Stimulated activated naive CD8-positive, alpha-beta T cell treated with anti-CD3 and anti-CD28 coated beads, Interleukin-15, amount 100 ng/mL, for 72 hours (primary cell): ENCODE measurements at places on chromosomes 16 and 17.

GRCh38 chr16:70646260-70647241, at the start of gene IL34:
Gene IL34, plus strand, starts transcription at chr16:70646559. Its CDS starts 389 bp downstream, at chr16:70646948.
- DNase-seq, result no peak

DNA sequence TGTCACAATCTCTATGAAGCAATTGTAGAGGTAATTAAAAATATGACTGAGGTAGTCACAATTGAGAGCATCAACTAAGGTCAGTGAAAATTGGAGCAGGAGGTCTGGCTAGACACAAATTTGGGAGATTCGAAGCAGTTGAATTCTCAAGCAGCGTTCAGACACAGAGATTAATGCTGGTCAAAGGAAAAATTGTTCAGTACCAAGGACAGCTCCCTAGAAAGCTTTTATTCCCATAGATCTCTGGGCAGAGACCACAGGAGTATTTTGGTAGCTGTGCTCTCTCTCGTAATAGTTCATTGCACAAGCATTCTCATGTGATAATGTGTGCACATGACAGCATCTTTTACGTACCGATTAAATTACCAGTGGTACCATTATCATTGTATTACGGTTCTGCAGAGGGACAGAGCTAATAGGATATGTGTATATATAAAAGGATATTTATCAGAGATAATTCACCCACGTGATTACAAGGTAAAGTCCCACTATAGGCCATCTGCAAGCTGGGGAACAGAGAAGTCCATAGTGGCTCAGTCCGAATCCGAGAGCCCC, 387.5 kb upstream of the HSBP1 start:
- DNase-seq, result no peak

DNA sequence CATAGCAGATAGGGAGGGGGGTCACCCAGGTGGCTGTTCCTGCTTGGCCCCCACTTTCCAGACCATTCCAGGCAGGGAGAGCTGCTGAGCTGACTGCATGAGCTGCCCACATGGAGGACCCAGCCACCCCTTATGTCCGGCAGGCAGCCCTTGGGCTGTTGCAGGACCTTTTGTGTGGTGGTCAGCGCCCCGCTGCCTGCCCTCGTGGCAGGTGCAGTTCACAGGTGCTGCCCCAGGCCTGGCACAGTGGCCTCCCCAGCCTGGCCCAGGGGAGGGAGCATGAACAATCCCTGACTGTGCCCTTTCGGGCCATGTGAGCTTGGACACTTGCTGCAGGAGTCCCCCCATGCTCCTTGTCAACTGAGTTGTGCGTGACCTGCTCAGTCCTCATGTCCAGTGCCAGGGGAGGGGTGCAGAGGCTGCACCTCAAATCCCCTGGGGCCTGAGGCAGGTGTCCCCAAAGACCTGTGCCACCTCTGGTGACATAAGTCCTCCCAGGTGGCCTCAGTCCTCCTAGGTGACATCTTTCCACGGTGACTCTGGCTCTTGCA, 8.6 kb downstream of the TBC1D26 start:
- no peak for DNase-seq

DNA sequence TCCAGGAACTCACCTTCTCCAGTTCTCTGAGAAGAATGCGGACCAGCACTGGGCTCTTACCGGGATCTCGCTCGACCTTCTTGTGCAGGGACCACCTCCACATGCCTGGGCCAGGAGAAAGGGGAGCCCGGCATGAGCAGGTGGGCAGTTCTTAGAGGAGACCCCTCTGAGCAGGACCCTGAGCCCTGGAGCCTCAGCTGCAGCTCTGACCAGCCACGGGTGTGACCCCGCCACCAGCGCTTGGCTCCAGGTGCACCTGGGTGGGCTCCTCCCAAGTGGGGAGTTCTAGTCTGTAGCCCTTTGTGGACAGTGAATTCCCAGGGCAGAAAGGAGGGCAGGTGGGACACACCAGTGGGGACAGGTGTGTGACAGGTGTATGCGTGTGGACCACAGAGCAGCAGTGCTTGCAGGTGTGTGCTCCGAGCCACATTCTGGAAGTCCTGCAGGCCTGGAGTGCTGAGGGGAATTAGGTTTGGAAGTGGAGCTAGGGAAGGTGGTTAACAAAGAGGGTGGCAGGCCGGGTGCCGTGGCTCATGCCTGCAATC, 28.9 kb downstream of the PIK3R6 start:
- no peak for DNase-seq

DNA sequence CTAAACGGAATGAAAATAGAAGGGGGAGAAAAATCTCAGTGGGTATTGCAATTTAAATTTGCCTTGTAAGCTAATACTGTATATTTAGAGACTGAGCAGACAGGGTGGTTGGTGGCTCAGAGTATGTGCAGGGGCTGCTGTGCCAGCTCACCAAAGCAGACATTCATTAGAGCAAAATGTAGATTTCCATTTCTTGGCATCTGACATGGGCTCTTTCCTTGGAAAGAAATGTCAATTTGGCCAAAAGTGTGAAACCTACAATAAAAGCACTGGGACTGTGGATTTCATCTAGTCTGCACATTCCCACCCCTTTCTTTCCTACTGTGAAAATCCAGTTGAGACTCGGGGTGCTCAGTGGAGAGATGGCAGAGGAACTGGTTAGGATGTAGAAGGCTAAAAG, 145.1 kb upstream of the NOG start:
- DNase-seq, result no peak

DNA sequence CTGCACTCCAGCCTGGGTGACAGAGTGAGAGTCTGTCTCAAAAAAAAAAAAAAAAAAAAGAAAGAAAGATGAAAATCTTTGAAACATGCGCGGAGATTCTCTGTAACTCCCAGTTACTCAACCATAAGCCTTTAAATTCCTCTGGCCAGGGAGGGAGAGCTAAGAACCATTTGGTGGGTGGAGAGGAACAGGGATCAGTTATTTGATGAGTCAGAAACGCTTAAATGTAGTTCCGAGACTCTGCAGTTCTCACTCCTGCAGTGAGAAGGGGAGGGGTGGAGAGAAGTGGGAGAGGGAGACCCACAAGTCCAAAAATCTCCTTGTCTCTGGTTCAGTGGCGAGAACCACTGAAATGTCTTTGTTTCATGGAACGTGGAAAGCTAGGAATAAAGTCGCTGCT, 266.7 kb downstream of the SOX9 start:
- no peak for DNase-seq

- no peak for DNase-seq
These were observed 13.5 kb upstream of the CBX4 start for GRCh38 chr17:79852748-79853147.

- peak; percentile 63 for DNase-seq
These were observed 2.2 kb downstream of the NT5M start for GRCh38 chr17:17305281-17305801.

DNA sequence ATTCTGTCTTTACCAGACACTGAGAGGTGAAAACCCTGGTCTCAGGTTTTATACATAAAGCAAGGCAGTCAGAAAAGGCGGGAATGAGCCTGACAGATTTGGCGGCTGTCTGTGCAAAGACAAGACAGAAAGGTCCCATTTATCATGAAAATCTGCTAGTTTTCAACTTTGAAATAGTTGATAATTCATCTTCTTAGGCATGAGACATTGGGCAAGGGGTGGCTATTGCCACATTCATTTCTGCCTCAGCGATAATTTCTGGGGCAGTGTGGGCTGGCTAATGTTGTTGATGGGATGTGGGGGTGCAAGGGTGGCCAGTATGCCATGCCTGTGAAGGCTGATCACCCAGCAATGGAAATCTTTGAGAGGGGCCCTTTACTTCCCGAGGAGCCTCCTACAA, 173.8 kb upstream of the RPH3AL start:
- no peak for DNase-seq

GRCh38 chr16:11699234-11699894, 31.1 kb downstream of the SNN start:
- no peak for DNase-seq

DNA sequence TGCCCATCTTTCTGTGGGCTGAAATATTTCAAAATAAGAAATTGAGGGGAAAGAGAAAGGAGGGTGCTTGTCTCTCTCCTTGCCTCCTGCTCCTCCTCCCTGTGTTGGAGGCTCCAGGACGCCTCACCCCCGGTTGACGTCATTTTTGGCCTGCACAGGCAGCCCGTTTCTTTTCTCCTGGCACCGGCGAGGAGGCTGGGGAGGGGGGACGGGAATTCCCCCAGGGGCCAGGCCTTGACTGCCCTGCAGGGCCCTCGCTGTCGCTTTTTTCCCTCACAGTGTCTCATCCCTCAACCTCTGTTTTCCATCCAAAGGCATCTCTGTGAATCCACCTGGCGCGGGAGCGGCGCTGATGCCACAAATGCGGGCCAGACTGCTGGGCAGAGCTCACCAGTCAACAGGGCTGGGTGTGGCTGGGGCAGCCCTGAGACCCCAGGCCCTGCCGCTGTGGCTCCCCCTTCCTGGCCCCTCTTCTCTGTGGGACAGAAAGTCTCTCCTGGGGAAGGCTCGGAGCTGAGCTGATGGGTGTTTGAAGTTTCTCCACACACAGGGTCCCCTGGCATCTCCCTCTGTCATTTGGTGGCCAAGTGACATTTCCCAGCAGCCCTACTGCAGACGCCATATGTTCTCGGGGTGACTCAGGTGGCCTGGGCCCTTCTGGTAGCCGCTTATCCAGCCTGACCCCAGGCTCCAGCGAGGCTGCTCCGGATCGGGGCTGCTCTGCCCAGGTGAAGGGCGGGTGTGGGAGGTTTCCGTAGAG, 16.0 kb downstream of the CENPX start:
- no peak for DNase-seq

- no peak for DNase-seq
These were observed 10.7 kb upstream of the CNGB1 start for GRCh38 chr16:57981636-57982035.

DNA sequence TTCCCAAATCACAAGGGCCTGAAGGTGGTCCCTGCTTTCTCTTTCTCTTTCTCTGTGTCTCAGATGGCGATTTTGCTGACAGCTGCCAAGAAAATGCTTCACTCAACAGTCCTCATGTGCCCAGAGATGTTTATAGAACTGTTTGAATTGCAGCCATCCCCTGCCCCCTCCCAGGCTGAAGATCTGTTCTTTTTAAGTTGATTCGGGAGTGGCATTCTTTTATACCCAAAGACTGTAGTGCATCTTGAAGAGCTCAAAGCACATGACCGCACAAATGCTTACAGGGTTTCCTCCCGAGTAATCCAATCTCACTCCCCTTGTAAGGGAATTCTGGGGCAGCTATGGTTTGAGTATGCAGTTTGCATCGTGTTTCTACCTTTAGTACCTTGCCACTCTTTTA, 75.7 kb downstream of the SEC14L1 start:
- DNase-seq, result no peak

DNA sequence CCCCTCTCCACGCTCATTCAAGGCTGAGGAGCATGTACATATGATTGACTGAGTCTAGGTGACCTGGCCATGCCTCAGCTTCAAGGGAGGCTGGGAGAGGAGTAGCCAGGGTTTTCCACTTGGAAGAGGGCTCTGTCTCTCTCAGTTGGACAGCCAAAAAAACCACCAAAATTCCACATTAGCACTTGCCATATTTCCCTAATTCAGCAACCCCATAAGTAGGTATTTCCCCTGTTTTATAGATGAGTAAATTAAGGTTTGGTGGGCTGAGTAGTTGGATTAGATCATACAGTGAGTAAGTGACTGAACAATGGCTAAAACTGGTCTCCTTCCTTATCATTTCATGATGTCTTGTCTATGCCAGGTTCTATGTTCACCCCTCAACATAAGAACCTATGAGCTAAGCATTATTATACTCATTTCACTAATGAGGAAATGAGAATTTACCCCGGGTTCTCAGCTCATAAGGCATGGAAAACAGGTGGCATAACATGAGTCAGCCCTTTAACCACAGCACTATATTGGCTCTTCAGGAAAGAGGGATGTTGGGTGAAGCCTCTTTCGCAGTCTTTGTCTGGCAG, 68.0 kb upstream of the GAS7 start:
- no peak for DNase-seq
